Stimulated activated CD8-positive, alpha-beta memory T cell treated with anti-CD3 and anti-CD28 coated beads, Interleukin-7, amount 100 ng/mL, for 1 hour (primary cell): ENCODE measurements at places on chromosomes 1 and 21.

DNA sequence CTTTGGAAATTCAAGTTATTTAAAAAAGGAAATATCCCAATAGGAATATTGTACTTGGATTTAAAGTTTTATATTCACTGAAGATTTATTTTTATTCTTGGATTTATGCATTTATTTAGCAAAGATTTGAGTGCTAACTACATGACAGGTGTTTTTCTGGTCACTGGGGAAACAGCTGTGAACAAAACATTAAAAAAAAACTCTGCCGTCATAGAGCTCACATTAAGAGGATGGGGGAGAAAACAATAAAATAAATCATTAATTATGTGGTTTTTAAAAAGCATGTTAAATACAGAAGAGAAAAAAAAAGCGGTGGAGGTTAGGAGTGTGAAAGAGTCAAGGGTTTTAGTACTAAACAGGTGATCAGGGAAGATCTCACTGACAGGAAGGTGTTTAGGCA, 149.9 kb downstream of the GALNT2 start:
- DNase-seq, result no peak

DNA sequence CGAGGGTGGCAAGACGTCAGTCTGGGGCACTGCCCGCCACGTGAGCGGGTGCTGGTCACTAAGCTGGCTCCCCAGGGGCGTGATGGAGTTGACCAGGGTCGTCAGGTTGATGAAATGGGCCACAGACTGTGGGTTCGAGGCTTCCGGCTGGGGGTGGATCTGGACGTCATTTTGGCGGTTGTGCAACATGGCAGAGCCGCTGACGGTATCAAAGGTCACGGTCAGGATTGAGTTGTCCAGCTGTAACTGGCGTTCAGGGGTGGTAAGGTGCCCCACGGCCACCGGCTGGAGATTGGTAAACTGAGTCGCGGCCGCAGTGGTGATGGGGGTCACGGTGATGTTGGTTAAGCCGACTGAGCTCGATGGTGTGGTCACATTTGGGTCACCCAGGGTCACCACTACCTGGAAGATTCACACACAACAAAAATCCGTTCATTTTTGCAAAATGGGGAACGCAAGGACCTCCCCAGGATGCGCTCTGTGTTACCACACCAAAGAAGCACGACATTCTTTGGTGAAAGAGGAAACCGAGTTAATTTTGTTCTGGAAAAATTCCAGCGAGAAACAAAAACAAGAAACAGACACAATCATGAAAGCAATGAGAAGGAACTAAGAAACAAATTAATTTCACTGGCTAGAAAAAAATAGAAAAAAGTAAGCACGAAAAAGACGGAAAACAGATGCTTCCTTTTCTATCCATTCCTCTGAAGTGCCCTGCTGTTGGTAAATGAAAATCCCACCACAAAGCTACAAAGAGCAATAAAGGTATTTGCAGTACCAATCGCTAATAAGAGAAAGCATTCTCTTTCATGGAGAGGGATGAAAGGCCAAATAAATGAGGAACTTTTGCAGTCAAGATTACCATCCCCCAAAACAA, 34.7 kb upstream of the RIPK4 start:
- DNase-seq, result no peak

GRCh38 chr1:150967936-150968335, 6.7 kb downstream of the CERS2 start:
- no peak for DNase-seq

DNA sequence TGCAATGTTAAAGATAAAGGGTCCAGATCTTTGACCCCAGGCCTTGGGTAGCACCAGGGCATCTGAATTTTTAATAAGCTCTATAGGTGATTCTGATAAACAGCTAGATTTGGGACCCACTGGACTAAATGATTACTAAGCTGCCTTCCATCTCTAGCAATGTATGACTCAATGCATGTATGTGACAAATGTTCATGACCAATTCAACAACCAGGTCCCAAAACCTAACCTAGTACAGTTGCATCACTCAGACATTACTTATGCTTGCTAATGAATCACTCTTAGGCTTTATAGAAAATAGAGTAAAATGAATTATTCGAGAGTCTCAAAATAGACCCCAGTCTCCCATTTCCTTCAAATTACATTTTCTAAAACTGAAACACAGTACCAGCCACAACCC, 35.5 kb downstream of the RCAN1 start:
- no peak for DNase-seq
